ENCODE measurements at places on chromosomes 5 and 9. TPM values are rescaled to one million over a fixed set of nuclear protein-coding genes. Genes with fewer than 3 reads are reported as not detected.

Gene MLANA
- 0.77 TPM for polyA plus RNA-seq

Gene SCGB3A1
- polyA plus RNA-seq = 1.4 TPM

Gene PCDHGB5
- 10.3 TPM for polyA plus RNA-seq

Gene SV2C
- polyA plus RNA-seq = 0.29 TPM

Gene PDE8B
- polyA plus RNA-seq = 6.4 TPM

Gene WNK2
- polyA plus RNA-seq = 29.9 TPM

Gene FAM200C
- 14.3 TPM for polyA plus RNA-seq

Gene SLC1A3
- polyA plus RNA-seq = 1.9 TPM

Gene SLC45A2
- polyA plus RNA-seq = 0.29 TPM

Gene PCDHB16
- polyA plus RNA-seq = 5.6 TPM

Gene RABGAP1
- 50.2 TPM for polyA plus RNA-seq

Gene PDLIM4
- polyA plus RNA-seq = 19.6 TPM

Gene OR1Q1
- polyA plus RNA-seq = not detected

Gene RIOK2
- polyA plus RNA-seq = 43.7 TPM

Gene PCDHAC2
- 1.6 TPM for polyA plus RNA-seq

Gene DMGDH
- polyA plus RNA-seq = 13.1 TPM

Gene FEM1C
- polyA plus RNA-seq = 21.8 TPM

Gene PPP2R2B
- polyA plus RNA-seq = 9.7 TPM

Gene CLTB
- 58.0 TPM for polyA plus RNA-seq

Gene ERAP2
- polyA plus RNA-seq = 27.7 TPM

Gene QRFP
- polyA plus RNA-seq = 0.60 TPM

Gene LHFPL2
- polyA plus RNA-seq = 62.2 TPM

Gene UGT3A2
- 0.30 TPM for polyA plus RNA-seq

Gene ZNF879
- 5.6 TPM for polyA plus RNA-seq

Gene NFIL3
- 36.3 TPM for polyA plus RNA-seq

Gene P4HA2
- polyA plus RNA-seq = 43.6 TPM

Gene SH3RF2
- 6.1 TPM for polyA plus RNA-seq

Gene LRRC19
- 0.38 TPM for polyA plus RNA-seq

Gene CDKN2B-AS1
- polyA plus RNA-seq = not detected

Gene FREM1
- 156 TPM for polyA plus RNA-seq

Gene TAF11L12
- polyA plus RNA-seq = not detected

Gene ADAMTS13
- polyA plus RNA-seq = 7.2 TPM

Gene TAF11L5
- not detected for polyA plus RNA-seq

Gene DCAF12
- polyA plus RNA-seq = 60.5 TPM

Gene C5orf52
- polyA plus RNA-seq = not detected

Measured in left renal pelvis (tissue), 4 donors.